SK-N-SH (cell line): ENCODE measurements at places on chromosomes 6 and 20. TPM values are rescaled to one million over a fixed set of nuclear protein-coding genes. Genes with fewer than 3 reads are reported as not detected.

The GABBR1 gene
- 26.8 and 33.8 TPM in 2 replicates for polyA plus RNA-seq

The ISM1 gene
- polyA plus RNA-seq = not detected in 2 replicates

DNA sequence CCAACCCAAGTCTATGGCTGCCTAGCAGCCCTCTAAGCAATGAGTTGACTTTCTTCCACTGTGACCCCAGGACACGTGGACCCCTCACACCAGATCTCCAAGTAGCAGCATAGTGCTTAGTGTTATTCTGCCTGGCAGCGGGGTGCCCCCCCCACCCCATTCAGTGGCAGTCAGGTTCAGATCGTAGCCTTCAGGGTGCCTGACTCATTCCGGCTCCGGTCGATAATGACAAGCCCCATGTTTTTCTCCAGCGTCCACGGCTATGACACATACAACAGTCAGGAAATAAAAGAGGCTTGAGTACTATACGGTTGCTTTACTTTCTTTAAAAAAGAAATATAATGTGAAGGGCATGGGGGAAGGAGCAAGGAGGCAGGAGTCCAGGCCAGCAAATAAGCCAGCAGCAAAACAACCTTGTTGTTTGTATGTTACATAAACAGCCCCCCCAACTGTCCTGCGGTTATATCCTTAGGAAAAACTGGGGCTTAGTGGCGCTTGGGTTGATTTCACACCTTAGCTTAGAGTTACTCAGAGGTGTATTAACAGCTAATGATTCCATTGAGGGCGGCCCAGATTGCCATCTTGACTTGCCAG, 23.1 kb downstream of the GNAS start:
- H3K27ac ChIP-seq = peak overlapping the region; percentile 75
- DNase-seq = no peak
- H3K36me3 ChIP-seq = no peaks in the 10 kb centered on the region
- H3K4me1 ChIP-seq = no peaks in the 10 kb centered on the region; the same call in 1 of the 2 replicates
- H3K27me3 ChIP-seq = no peaks in the 10 kb centered on the region

DNA sequence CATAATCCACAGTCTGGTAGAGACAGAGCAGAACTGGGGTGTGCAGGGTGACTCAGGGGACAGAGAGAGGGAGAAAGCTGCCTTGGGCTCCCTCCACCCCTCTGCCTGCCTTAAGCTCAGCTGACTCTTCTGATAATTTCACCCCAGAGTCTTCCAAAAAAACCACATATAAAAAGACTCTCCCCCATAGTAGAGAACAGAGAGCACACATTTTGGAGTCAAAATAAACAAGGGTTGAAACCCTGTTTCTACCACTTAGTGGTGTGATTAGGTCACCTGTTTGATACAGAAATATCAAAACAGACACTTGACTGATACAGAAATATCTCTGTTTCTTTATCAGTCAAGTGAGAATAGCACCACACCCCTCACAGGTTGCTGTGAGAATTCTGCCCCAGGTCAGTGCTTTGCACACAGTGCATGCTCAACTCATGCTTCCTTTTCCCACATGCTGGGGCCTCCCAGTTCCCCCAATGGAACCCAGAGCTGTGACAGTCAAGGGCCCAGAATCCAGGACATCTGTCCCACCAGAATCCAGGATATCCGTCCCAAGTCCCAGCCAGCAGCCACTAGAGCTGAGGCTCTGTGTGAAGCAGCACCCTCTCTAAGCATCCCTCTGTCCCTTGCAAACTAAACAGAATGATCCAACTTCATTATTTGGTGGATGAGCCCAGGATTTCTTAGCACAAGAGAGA, 1.2 kb downstream of the TREML2 start:
- H3K4me1 ChIP-seq = no peaks in the 10 kb centered on the region
- H3K36me3 ChIP-seq = no peaks in the 10 kb centered on the region
- H3K27me3 ChIP-seq = peaks cover 20% of the 10 kb centered on the region; the same call in 1 of the 2 replicates
- no peak overlapping the region for H3K27ac ChIP-seq
- no peak for DNase-seq

GRCh38 chr6:112330071-112330878, 16.9 kb upstream of the RFPL4B start:
- H3K27ac ChIP-seq = peak overlapping the region; percentile 81
- H3K4me3 ChIP-seq = 0 out of 2 replicates have a peak overlapping the region, but pooled peaks have one; percentile 2
- no peaks in the 10 kb centered on the region for H3K36me3 ChIP-seq
- H3K4me1 ChIP-seq = peaks cover 6% of the 10 kb centered on the region
- no peaks in the 10 kb centered on the region for H3K27me3 ChIP-seq

GRCh38 chr6:23828861-23829260, 297.2 kb upstream of the NRSN1 start:
- H3K27me3 ChIP-seq = no peaks in the 10 kb centered on the region
- no peaks in the 10 kb centered on the region for H3K36me3 ChIP-seq
- H3K27ac ChIP-seq = no peak overlapping the region
